ENCODE measurements at places on chromosomes 3 and 15.

DNA sequence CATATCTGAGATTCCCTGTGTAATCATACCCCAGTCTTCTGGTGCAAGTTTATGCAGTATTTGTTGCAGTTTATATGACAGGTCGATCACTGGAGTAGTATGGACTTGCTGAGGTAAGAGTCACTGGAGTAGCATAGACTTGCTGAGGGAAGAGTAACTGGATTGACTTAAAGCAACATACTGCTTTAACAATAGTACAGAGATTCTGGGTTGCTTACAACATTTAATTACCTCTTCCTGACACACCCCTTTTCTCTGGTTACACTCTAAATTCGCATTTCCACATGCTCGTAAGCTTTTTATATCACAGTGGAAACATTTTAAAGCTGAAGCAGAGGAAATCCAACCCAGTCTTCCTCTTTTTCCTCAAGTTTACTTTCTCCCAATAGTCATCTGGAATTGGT, 11.8 kb downstream of the AAGAB start:
- DNase-seq = no peak

DNA sequence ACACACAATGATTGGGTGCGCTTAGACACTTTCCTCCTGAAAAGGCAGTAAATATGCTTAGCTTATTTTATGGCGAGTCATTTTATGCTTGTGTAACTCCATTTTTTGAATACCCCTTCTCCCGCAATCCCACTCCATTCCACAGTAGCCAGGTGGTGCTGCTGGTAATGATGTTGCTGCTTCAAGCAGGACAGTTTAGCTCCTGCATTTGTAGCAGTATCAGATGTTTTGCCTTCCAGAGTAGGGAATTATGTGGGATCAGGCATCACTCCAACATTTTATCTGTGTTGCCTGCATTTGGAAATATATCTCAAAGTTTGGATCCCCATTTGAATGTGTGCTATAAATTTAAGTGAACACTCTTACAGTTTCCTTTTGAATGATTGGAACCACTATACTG, 302.1 kb upstream of the SGO1 start:
- no peak for DNase-seq

GRCh38 chr3:84960581-84960980, 1.8 kb downstream of the CADM2 start:
- DNase-seq = no peak

DNA sequence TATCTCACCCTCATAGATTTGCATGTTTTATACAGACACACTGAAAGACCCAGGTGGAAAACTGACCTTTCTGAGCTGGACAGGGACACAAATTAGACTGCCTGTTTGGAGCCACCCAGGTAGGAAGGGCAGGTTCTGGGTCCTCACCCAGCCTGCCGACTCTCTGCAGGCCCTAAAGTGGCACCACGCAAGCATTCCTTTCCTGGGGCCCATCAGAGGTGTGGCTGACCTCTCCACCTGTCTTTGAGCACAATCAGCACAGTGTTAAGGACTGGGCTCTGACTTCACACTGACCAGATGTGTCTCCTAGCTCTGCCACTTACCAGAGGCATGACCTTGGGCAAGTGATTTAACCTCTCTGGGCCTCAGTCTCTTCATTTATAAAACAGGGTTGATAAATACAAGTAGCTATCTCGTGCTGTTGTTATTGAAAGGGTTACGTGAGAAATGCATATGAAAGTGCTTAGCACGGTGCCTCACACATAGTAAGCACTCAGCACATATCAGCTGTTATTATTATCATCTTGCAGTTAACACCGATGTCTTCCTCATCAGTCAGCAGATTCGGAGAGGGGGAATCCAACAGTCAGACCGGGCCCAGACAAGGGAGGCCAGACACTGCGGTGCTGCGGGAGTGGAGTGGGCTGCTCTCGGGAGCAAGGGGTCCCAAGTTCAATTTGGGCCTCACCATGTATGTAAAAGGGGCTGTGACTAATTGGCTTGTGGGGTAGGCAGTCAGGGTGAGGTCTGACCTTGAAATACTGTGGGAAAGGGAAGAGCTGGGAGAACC, 2.0 kb upstream of the TBC1D2B start:
- DNase-seq = no peak

- no peak for DNase-seq
Measured at GRCh38 chr3:188133646-188134045, 20.3 kb upstream of the LPP start.

DNA sequence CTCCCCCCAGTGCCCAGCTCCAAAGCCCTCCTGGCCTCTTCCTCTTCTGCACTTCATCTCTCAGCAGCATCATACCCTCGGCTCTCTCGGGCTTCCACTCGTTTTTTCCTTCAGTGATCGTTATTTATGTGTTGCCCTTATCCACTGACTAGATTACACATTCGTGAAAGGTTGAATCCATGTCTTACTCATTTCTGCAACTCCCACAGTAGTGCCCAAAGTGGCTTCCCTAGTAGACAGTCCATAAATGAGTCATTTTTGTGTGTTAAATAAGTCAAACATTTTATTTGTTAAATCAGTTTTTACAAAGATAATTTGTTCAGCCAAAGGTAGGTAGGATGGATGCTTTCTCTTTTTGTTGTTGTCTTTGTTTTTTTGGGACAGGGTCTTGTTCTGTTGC, 87.4 kb downstream of the CRTC3 start:
- DNase-seq = no peak

DNA sequence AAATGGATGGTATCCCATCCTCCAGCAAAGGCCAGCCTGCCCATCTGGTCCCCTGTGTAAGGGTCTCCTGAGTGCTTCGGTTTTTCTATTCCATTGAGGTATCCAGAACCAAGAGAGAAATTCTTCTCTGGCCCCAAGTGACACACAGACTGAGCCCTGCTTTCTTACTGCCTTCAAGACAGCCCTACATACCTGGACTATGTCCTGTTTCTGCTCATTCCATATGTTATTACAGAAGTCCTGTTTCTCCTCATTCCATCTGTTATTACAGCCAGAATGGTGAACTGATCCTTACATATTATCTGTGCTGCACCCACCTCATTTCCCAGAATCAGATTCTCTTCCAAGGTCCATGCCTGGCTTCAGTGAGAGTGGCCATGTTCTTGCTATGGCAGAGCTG, 115.2 kb downstream of the DCLK3 start:
- no peak for DNase-seq

DNA sequence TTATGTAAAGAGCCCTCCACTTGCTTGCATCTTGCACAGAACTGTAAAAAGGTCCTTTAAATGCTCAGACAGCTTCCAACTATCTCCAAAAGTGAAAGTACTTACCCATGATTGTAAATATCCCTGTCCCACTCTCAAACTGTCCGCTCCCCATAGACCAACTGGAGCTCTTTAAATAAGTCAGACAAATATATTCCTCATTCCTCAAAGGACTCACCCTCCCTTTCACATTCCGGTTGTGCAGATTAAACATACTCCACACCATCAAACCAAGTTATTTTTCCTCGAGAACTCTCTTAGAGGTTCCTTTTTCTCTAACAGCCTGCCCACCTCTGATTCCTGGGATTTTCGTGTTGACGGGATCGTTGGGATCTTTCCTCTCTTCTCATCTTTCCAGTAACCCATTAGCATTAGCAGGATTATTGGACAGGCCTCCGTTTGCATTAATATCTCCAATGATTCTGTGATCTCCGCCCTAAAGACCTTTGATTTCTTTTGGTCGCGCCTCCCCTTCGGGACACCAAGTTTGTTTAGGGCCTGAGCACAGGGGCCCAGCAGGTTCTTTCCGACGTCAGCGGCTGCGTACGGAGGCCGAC, 763 bp downstream of the GOLGB1 start:
- no peak for DNase-seq

- no peak for DNase-seq
Measured at GRCh38 chr15:80931721-80932512, 57.7 kb downstream of the MESD start.

DNA sequence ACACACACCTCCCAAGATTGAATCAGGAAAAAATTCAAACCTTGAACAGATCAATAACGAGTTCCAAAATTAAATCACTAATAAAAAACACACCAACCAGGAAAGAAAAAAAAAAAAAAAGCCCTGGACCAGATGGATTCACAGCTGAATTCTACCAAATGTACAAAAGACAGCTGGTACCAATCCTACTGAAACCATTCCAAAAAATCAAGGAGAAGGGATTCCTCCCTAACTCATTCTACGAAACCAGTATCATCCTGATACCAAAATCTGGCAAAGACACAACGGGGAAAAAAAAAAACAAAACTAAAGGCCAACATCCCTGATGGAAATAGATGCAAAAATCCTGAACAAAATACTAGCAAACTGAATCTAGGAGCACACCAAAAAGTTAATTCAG, 54.4 kb upstream of the SLC12A8 start:
- no peak for DNase-seq

- DNase-seq = no peak
Measured at GRCh38 chr3:81565041-81565440, 196.4 kb downstream of the GBE1 start.

- no peak for DNase-seq
Measured at GRCh38 chr15:88849376-88850072, 45.8 kb downstream of the HAPLN3 start.

DNA sequence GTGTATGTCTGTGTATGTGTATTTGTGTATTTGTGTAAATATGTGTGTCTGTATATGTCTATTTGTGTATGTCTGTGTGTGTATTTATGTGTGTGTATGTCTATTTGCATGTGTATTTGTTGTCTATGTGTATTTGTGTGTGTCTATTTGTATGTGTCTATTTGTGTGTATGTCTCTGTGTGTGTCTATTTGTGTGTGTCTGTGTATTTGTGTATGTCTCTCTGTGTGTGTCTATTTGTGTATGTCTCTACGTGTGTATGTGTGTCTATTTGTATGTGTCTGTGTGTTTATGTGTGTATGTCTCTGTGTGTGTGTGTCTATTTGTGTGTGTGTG, 30.4 kb downstream of the PTH1R start:
- no peak for DNase-seq

GRCh38 chr3:190010486-190010885, 110.2 kb downstream of the P3H2 start:
- DNase-seq = no peak

- no peak for DNase-seq
Measured at GRCh38 chr3:165056510-165056909, 21.8 kb downstream of the SI start.

DNA sequence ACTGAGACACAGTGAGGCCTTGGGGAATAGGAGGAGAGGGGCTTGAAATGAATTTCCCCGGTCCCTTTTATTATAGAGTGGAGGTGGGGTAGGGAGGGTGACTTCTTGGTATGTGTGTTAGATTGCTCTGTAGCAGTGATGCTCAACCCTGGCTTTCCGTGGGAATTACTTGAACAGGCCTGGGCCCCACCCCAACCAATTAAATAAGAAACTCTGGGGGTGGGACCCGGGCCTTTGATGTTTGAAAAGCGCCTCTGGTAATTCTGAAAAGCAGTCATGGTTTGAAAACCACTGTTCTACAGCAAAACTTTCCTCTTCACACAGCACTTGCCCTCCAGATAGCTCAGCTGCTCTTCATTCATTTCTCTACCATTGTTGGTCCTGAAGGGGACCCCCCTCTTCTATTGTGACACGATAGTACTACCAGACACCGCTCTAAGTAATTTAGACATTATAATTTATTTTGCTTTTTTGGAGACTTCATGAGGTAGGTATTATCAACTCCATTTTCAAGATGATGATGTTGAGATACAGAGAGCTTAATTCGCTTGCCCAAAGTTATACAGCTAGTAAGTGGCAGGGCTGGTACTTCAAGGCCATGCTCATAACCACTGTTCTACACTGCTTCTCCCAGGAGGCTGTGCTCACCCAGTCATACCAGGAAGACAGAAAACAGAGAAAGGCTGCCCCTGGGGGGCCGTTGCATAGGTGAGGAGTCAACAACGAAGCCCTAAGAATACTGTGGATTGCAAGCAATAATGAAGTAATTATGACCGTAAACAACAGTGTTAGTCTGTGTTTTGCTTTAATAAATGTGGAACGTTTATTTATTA, 176.2 kb downstream of the PEX5L start:
- no peak for DNase-seq

DNA sequence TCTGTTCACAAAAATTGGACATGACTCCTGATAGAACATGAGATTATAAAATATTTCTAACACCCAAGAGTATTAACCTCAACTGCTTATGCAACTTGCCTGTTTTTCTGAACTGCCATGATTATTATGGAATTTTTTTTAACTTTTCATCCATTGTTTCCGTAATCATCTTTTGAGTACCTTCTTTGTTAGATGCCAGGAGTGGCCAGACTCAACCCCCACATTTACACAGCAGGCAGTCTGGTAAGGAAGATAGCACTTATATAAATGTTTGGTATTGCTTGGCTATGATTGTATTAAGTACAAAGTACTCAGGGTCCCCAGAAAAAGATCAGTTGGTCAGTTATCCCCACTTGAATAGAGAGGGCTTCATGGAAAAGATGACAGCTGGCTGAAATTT, 74.3 kb downstream of the CRYBG3 start:
- DNase-seq = no peak

- no peak for DNase-seq
Measured at GRCh38 chr15:45182996-45183395, 4.8 kb downstream of the SHF start.

GRCh38 chr3:194556086-194557056, 69.6 kb upstream of the ATP13A3 start:
- DNase-seq = no peak

DNA sequence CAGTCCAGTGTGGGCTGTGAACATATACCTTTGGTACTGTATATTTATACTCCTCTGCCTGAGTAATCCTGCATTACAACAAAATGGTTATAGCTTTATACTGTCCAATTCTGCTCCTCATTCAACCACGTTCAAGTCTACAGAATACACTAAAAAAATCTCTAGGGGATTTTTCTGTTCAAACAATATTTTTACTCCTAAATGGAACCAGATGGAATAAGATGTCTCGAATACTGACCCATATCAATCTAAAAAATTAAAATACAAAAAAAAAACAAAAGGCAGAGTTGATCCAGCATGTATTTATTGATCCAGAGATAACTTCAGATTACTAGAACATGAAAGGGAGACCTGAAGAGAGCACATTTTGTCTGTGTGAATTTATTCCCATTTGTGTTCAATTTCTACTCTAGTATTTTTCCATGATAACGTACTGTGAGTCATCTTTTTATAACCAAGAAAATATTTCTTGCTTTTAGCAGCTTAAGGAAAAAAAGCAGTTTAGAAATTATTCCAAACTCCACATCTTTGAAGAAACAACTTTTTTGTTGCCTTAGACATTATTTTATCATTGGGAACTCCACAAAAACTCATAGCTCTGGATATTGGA, 910.7 kb downstream of the TBL1XR1 start:
- no peak for DNase-seq

Data from CD4-positive, alpha-beta T cell (primary cell).